ENCODE measurements at places on chromosomes 11 and 22.
A peak's percentile ranks its signal among the peaks of the same experiment; 100 is the strongest.

- no peak for ATAC-seq
Observed at GRCh38 chr11:29452146-29452545, 564.7 kb downstream of the KCNA4 start.

GRCh38 chr11:112795142-112795815 lies 165.9 kb upstream of the NCAM1 start:
- ATAC-seq = peak; percentile 53

DNA sequence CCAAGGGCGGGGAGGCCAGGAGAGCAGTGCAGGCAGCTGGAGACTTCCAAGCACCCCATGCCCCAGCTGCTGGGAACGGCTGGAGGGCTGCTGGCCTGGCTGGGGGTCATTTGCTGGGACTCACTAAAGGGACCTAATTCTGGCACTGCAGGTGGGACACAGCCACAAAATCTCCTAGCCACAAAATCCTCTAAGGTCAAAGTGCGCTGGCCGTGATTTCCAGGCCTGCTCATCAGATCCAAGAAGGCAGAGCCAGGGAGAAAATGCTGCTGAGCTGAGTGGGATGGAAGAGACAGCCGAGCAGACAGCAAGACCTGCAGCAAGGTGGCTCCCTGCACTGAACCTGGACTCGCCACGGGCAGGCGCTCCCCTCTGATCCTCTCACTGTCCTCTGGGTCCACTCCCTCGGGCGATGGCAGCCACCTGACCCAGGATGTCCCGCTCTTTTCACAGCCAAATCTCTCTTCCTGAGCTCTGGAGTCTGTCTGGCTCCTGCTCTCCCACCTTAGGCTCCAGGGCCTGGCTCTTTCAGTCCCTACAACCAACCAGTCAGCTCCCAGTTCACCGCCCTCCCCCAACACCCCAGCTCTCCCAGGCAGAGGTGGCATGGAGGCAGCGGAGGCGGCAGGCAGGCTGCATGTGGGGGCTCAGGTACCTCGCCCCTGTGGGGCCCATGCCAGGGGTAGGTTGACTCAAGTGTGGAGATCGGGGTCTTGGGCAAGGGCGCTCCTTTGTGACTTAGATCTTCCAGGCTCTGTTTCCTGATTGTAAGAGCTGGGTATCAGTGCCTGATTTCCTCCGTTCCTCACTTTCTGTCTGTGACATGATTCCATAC lies 14.5 kb downstream of the OVOL1 start:
- no peak for ATAC-seq

DNA sequence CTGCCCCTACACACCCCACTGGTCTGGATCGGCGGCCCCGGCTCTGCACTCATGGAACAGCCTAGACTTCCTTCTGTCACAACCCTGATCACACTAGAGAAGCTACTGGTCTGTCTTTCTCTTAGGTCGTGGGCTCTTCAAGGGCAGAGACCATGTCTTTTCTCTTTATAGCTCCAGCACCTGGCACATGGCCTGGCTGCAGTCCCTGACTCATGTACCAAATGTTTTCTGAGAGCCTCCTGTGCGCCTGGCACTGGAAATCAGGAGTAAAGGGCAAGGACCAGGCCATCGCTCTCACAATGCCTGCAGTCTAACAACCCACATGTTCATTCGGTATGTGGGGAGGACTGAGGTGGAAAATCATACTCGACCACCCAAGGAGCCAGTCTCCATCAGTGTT lies 7.5 kb downstream of the ASCC2 start:
- no peak for ATAC-seq
